Peyer's patch (tissue), 4 donors: ENCODE measurements at places on chromosomes 6 and 20. TPM values are rescaled to one million over a fixed set of nuclear protein-coding genes. Genes with fewer than 3 reads are reported as not detected.

DNA sequence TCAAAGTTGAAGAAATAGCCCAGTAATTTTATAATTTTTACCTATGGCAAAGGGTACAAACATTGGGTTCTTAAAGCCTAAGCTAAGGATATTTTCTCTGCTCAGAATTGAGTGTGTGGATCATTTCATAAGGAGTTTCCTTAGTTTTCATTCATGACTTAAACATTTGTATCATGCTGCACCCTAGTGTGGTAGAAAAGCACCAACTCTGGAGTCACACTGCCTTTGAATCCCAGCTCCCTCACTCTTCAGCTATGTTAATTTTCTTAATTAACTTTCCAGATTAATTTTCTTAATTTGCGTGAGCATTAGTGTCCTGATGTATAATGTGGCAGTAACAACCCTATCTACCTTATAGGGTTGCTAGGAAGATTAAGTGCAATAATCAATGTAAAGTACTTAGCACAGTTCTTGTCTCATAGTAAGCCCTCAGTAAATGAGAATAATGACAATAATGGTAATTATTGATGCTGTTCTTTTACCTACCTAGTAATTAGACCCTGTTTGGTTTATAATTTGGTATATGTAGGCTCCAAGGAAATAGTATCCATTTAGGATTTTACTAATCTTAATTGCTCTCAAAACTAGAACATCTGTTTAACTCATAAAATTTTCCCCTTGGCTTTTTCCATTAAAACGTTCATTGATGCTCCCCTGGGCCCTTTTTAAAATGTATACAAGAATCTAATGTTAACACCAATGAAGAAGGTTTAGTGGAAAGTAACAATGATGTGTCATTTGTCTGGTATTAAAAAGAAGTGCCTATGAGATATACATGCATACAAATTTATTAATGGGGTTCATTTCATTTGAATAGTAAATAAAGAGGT, 31.6 kb downstream of the DSE start:
- no peaks in the 10 kb centered on the region for H3K27me3 ChIP-seq
- H3K27ac ChIP-seq = no peak overlapping the region
- H3K36me3 ChIP-seq = no peaks in the 10 kb centered on the region
- no peak for DNase-seq
- H3K4me3 ChIP-seq = no peak overlapping the region
- no peaks in the 10 kb centered on the region for H3K4me1 ChIP-seq

BTNL2 gene
- not detected for total RNA-seq

GABBR1 gene
- 92.4 TPM for total RNA-seq

GRCh38 chr20:3771552-3772058, 4.1 kb upstream of the ADISSP start:
- H3K4me1 ChIP-seq = peaks cover 15% of the 10 kb centered on the region
- H3K4me3 ChIP-seq = no peak overlapping the region
- H3K27me3 ChIP-seq = no peaks in the 10 kb centered on the region
- no peak for DNase-seq
- no peak overlapping the region for H3K27ac ChIP-seq

DNA sequence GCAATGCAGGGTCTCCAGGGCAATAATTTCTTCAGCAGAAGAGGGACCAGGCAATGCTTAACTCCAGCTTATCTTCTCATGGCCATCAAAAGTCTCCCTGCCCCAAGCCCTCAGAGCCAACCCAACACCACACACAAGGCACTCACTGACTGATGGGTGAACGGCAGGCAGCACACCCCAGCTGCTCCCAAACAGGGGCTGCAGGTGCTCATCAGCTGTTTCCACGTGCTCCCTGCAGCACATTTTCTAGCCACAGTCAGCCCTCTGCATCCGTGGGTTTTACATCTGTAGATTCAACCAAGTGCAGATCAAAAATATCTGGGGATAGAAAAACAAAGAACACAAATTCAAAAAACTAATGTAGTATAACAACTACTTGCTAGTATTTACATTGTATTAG, 4.0 kb upstream of the GABRR1 start:
- no peak for DNase-seq
- no peaks in the 10 kb centered on the region for H3K27me3 ChIP-seq
- no peaks in the 10 kb centered on the region for H3K36me3 ChIP-seq
- no peak overlapping the region for H3K27ac ChIP-seq

- H3K4me3 ChIP-seq = no peak overlapping the region
- H3K4me1 ChIP-seq = no peaks in the 10 kb centered on the region
- no peak for DNase-seq
- H3K36me3 ChIP-seq = no peaks in the 10 kb centered on the region
Measured at GRCh38 chr20:51444922-51445438, 97.5 kb downstream of the NFATC2 start.

DNA sequence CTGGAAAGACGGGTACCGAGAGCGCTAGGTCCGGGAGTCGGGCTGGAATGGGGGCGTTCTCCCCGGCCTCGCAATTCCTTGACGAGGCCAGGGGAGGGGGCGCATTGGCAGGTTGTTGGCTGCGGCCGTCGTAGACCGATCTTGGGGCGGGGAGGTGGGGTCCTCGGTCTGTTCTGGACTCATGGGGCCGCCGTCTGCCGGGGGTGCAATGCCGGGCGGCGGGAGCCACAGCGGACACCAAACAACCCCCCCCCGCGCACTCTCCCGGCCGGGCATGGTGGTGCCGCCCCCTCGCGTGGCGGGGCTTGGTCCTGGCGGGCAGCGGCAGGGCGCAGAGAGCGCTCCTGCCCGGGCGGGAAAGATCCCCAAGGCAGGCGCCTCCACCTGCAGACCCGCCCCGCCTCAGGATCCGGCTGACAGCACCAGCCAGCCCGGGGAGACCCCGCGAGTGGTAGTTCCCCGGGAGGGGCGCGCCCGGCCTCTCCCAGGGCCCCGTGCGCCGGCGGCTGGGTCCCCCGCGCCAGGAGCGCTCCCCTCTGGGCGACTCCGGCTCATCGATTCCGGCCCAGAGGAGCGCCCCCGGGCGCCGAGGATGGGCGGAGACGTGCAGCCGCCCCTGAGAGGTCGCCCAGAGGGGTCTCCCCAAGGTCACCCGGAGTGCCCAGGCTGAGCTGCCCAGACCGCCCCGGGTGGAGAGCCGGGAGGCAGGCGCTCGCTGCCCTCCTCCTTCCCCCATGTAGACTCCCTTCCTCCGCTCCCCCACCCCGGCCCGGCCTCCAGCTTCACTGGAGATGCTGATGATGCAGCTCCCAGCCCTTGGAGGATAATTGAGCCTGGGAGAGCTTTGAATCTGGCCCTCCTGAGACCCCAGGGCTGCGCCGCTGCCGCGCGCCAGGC, 709 bp downstream of the PPP1R16B start:
- peaks cover 15% of the 10 kb centered on the region for H3K4me1 ChIP-seq
- DNase-seq = no peak
- H3K27me3 ChIP-seq = peaks cover 10% of the 10 kb centered on the region
- peak overlapping the region; percentile 93 for H3K27ac ChIP-seq
- H3K36me3 ChIP-seq = no peaks in the 10 kb centered on the region
- H3K4me3 ChIP-seq = peak overlapping the region; percentile 61

DNA sequence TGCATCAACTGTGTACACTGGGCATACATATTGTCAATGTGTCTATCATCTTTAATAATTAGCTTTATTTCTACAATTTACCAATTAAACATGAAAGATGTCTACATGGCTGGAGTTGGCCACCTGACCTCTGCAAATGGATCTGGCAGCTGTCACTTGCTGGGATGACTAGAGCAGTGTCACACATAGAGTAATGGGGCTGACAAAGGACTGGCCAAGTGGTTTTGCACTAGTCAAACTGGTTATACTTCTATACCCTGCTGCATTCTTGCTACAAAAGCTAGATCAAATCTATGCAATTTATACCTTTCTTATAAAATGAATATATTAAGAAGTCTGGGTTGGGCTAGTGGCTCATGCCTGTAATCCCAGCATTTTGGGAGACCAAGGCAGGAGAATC, 99.3 kb downstream of the SESN1 start:
- no peaks in the 10 kb centered on the region for H3K27me3 ChIP-seq
- H3K4me1 ChIP-seq = no peaks in the 10 kb centered on the region
- H3K27ac ChIP-seq = no peak overlapping the region
- no peak overlapping the region for H3K4me3 ChIP-seq

- H3K4me1 ChIP-seq = no peaks in the 10 kb centered on the region
- no peaks in the 10 kb centered on the region for H3K27me3 ChIP-seq
- no peak overlapping the region for H3K4me3 ChIP-seq
- no peak overlapping the region for H3K27ac ChIP-seq
Measured at GRCh38 chr6:135298455-135298854, 117.3 kb downstream of the MYB start.

- DNase-seq = no peak
- H3K4me3 ChIP-seq = peak overlapping the region; percentile 24
- H3K4me1 ChIP-seq = peaks cover 20% of the 10 kb centered on the region
- H3K27ac ChIP-seq = peak overlapping the region; percentile 76
- no peaks in the 10 kb centered on the region for H3K27me3 ChIP-seq
- H3K36me3 ChIP-seq = no peaks in the 10 kb centered on the region
Measured at GRCh38 chr6:136762022-136762975, 30.0 kb downstream of the MAP3K5 start.

DNA sequence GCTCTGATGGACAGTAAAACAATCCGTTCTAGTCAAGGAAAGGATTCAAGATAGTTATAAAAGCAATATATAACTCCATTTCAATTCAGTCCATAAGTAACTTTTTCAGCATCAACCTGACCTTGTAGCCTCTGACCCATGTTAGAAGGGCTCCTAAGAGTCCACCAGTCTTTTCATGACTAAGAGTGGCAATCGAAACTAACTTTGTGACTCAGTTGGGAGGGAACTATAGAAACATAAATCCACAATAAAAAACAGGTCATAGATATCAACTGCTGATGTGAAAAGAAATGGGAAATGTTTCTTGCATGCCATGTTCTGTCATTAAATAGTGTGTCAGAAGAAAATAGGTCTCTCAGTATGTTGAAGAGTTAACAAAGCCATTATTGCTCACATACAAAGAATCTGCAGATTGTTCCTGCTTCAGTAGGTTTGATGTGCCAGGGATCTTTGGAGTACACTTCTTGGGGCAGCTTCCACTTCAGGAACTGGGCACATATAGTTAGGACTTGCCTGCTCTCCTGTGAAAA, 16.2 kb upstream of the RBL1 start:
- no peaks in the 10 kb centered on the region for H3K4me1 ChIP-seq
- H3K36me3 ChIP-seq = no peaks in the 10 kb centered on the region

DNA sequence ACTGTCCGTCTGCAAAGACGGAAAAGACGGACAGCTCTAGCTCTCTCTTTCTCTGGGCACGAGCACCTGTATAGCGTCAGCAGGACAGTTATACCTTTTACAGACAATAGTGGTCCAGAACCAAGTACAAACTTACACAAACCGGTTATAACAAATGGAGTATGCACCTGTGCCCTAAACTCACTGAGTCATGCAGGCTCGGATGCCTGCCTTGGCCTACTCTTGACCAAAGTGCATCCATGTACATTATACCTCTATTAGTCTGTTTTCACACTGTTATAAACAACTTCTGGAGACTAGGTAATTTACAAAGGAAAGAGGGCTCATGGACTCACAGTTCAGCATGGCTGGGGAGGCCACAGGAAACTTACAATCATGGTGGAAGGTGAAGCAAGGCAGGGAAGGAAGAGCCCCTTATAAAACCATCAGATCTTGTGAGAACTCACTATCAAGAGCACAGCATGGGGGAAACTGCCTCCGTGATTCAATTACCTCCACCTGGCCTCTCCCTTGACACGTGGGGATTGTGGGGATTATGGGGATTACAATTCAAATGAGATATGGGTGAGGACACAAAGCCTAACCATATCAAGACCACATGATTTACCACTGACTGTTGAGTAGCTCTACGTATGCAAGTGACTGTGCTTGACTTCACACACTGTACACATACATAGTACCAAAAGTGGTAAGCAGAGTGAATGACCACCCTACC, 23.1 kb downstream of the MAN1A1 start:
- DNase-seq = no peak
- H3K4me1 ChIP-seq = no peaks in the 10 kb centered on the region
- H3K27me3 ChIP-seq = no peaks in the 10 kb centered on the region
- peaks cover 24% of the 10 kb centered on the region for H3K36me3 ChIP-seq
- no peak overlapping the region for H3K27ac ChIP-seq
- H3K4me3 ChIP-seq = no peak overlapping the region

DNA sequence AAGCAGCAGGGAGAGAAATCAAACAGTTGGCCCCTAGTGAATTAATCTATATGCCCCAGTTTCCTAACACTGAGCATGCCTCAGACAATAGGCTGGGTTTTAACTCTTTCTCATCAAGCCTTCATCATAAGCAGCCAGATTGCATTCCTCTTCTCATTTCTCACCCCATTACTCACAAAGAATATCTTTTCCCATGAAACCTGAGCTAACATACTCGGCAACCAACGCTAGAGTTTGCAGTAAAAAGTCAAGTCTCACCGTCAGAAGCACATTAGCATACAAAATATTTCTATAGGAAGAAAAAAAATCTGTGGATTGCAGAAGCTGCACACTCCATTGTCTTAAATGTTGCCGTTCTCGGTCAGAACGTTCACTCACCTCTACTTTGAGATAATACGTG, 429.9 kb upstream of the ARID1B start:
- H3K4me1 ChIP-seq = no peaks in the 10 kb centered on the region
- H3K27me3 ChIP-seq = no peaks in the 10 kb centered on the region
- no peak for DNase-seq
- no peaks in the 10 kb centered on the region for H3K36me3 ChIP-seq
- no peak overlapping the region for H3K4me3 ChIP-seq

CCN5 gene
- 14.3 TPM for total RNA-seq

VTA1 gene
- total RNA-seq = 41.3 TPM

- DNase-seq = no peak
- no peaks in the 10 kb centered on the region for H3K36me3 ChIP-seq
- H3K27me3 ChIP-seq = no peaks in the 10 kb centered on the region
Measured at GRCh38 chr6:131602781-131603312, 25.2 kb downstream of the MED23 start.

DNA sequence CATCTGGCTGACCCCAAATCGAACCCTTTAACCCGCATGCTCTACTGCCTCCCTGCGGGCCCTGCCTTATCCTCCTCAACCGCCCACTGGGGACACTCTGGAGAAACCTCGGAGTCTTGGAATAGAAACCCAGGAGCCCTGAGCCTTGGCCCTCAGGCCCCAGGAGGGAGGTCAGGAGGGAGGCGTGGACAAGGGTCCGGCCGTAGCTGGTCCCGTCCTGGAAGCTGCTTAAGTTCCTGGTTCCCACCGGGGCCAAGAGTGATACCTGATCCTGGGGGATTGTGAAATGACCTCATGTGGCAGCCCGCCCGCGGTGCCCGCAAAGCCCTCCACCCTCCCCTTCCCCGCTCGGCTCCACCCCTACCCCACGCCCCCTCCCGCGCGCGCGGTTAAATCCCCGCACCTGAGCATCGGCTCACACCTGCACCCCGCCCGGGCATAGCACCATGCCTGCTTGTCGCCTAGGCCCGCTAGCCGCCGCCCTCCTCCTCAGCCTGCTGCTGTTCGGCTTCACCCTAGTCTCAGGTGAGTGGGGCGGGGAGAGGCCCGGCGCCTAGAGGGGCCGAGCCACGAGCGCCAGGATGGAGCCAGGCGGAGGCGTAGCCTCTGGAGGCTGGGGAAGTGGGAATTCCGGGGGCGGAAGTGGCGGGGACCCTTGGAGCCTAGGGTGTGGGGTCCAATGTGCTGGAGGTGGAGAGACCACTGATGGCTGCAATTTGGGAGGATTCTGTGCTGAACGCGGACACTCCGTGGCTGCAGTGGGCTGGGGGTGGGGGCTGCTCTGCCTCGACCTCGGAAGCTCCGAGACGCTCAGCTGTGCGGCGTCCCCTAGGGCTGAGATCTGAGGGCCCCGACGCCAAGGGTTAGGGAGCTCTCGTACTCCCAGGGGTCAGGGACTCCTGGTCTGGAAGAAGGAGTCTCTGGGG, at the start of gene WFDC2:
Gene WFDC2, plus strand, starts transcription at position 418 of the 926 bp plus-strand sequence. Its CDS starts 29 bp downstream, at position 447.
- DNase-seq = no peak
- peaks cover 15% of the 10 kb centered on the region for H3K4me1 ChIP-seq
- no peaks in the 10 kb centered on the region for H3K36me3 ChIP-seq
- peak within 1 kb of the TSS; percentile 45 for H3K4me3 ChIP-seq
- peak within 1 kb of the TSS; percentile 13 for H3K27ac ChIP-seq
